ENCODE measurements at places on chromosomes 7 and 10.

DNA sequence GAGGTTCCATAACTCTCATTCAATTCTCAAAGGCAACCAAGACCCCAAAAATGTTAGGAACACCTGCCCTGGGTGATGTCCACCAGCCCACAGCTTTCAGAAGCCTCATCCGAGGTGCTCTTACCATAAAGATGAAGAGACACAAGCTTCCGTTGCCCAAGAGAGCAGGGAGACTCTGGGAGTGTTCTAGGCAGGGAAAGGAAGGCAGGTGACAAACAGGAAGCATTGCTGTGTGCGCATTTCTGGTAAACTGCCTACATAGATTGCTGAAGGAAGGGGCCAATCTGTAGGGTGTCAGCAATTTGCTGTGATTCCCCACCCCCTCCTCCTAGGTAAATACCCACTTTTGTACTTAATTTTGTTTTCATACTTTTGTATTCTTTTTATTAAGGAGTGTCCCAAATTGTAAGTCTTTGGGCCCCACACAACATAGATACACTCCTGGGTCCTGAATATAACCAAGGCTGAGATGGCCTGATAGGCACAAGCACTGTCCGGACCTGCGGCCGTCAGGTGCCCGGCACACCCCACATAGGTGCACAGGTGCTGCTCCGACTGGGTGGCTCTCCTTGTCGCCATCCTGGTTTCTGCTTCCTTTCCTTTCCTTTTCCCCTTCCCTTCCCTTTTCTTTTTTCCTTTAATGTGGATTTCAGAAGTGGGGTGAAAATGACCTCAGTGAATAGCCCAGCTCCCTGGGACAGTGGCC lies 51.4 kb upstream of the SMNDC1 start:
- peak; percentile 34 for DNase-seq

DNA sequence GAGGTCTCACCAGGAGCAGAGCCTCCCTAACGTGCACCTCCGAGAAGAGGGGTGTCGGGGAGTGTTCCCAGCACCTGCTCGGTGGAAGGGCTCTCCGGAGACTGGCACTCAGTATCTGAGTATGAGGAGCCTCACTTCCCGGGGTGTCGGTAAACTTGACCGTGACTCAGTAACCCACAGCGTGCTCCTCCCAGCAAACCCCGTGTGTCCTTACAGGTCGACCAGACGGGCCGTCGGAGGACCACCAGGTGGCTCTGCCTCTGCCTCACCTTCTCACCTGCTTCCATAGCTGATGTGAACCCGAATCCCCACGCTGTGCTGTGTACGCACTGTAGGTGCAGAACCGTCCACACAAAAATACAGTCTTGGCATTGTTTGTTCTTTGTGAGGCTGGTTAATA lies 29.0 kb upstream of the KNDC1 start:
- DNase-seq = peak; percentile 13

- no peak for DNase-seq
Measured at GRCh38 chr10:130889240-130889639, 422.3 kb downstream of the TCERG1L start.

DNA sequence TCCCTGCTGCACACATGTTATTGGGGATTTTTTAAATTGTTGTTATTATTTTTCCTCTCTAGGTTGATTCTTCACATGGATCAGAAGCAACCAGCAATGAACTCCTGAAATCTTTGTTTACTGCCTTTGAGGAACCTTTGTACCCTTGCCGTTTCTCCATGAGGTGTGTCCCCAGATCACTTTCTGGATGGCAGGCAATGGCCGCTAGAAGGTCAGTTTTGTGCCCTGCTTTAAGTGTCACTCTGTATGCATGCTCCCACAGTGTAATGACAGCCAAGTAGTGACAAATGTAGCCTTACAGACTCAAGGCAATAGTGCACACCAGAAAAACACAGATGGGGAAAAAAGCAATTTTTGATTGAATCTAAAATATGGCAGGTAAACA lies 47.7 kb upstream of the NRP1 start:
- no peak for DNase-seq

- DNase-seq = no peak
Measured at GRCh38 chr10:100291356-100291755, 4.9 kb upstream of the BLOC1S2 start.

All from activated T-cell treated with anti-CD3 and anti-CD28 coated beads, Interleukin-2, amount 50 U/mL, for 1 hour (primary cell).